ENCODE measurements at places on chromosomes 4 and X.

DNA sequence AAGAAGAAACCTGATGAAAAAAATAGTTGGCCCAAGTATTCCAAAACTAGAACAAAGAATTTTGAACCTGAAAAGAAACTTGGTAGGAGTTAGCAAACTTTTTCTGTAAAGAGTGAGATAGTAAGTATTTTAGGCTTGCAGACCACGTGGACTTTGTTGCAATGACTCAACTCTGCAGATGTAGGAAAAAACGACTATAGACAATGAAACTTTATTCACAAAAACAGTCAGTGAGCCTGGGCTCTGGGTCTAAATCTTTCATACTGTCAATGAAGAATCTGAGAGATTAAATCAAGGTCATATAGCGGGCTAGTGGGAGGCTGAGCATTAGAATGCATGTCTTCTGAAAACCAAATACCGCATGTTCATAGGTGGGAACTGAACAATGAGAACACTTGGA lies 23.0 kb downstream of the SH3D19 start:
- DNase-seq: no peak

GRCh38 chr4:159010563-159011260 lies 92.2 kb upstream of the RAPGEF2 start:
- no peak for DNase-seq

GRCh38 chr4:101556842-101557241 lies 209.5 kb upstream of the PPP3CA start:
- peak; percentile 0 for DNase-seq

DNA sequence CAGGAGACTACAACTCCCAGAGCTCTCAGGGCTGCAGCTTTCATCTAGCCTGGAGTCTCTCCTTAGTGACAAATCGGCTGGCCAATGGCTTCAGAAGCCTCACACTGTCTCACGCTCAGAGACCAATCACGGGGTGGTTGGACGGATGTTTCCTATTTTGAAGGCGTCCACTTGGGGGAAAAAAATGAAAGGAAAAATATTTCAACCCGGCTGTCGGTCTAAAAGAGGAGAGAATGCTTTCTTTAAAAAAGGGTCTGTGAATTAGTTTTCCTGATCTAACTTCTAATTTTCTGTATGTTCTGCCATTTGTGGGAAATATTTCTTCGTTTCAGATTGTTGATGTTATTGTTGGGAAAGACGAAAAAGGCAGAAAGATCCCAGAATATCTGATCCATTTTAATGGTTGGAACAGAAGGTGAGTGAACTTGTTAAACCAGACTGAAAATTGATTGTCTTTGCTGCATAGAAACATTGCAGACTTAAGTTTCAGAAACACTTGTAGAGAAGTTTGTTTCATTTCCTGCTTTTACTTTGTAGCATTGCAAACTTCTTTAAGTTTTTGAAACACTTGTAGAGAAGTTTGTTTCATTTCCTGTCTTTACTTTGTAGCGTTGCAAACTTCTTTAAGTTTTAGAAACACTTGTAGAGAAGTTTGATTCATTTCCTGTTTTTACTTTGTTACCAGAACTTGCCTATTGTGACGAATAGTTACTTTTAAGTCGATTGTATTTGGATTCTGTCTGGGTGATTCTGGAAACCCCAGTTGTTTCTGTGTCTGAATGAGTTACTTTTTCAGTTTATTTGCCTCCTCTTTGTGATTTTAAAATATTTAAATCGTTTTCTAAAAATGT lies 1.6 kb downstream of the MSL3 start:
- DNase-seq: peak; percentile 66

DNA sequence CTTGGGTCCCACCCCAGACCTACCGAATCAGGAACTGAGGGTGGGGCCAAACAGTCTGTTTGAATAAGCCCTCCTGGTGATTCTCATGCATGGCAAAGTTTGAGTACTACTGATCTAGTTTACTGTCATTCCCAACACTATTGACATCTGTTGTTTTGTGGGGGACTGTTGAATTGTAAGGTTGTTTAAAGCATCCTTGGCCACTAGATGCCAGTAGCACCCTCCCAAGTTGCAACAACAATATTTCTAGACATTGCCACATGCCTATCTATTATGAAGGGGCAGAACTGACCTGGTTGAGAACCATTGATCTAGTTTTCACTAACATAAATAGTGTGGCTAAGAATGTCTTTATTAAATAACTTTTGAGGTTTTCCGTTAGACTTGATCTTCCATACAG lies 15.1 kb downstream of the TAF9B start:
- DNase-seq: no peak

DNA sequence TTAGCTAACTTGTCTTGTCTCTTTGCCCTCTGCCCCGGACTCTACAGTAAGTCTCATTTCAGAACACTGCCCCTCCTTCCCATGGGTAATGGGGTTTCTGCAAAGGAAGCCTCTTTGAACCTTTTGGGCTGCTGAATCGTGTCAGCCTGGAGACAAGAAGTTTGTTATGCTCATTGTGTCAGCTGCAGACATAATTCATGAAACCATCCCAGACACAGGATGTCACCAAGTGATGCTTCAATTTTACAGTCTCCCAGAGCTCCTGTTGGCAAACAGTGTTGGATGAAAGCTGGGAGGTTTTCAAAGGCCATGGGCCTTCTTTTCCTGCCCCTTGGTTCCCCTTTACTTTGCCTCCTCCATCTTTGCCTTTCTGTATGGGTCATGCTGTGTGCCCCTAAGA lies 223.1 kb upstream of the TAPT1 start:
- no peak for DNase-seq

Measured in GM12864 (cell line).